ENCODE measurements at places on chromosomes 4 and X.

- DNase-seq = peak; percentile 33
These were observed 257.5 kb upstream of the FAT1 start for GRCh38 chr4:186981161-186981560.

DNA sequence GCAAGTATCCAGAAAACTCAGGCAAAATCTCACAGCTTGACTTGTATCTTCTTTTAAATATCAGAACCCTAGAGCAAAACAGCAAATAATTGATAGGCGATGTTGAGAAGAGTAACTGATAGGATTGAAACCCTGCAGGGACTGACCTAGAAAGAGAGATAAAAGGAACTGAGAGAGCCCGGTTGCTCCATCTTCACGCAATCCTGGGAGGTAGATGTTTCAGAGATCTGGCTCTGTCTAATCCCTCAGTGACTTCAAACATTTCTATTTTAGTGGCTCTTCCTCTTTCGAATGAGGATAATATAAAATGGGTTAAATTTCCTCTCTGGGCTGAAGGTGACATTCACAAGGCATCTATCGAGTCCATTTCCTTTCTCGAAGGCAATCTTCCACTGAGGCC, 39.3 kb upstream of the RPL34 start:
- DNase-seq = no peak

GRCh38 chr4:107631560-107631959, 88.5 kb downstream of the PAPSS1 start:
- DNase-seq = peak; percentile 46

- peak; percentile 59 for DNase-seq
These were observed 32.2 kb downstream of the CFAP299 start for GRCh38 chr4:80367737-80368136.

GRCh38 chr4:151678048-151678872, 82.5 kb downstream of the GATB start:
- no peak for DNase-seq

GRCh38 chr4:152074573-152074972, 313.8 kb upstream of the GATB start:
- no peak for DNase-seq

DNA sequence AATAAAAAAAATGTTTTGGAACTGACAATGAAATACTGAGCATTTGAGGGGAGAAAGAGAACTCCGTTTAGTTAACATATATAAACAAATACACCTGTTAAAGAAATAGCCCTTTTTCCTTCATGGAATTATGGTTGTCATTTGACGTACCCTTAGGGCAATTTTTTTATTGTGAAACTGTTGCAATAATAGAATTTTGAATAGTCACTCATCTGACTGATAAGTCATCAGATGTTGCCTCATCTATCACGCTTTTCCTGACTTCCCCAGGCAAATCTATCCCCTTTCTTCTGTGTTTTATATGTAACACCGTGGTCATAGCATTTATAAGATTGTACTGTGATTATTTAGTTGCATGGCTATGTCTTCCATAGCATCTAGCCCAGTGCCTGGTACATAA, 69.0 kb upstream of the HDAC8 start:
- DNase-seq = no peak

- no peak for DNase-seq
These were observed 23.2 kb downstream of the NDNF start for GRCh38 chr4:121049072-121049599.

DNA sequence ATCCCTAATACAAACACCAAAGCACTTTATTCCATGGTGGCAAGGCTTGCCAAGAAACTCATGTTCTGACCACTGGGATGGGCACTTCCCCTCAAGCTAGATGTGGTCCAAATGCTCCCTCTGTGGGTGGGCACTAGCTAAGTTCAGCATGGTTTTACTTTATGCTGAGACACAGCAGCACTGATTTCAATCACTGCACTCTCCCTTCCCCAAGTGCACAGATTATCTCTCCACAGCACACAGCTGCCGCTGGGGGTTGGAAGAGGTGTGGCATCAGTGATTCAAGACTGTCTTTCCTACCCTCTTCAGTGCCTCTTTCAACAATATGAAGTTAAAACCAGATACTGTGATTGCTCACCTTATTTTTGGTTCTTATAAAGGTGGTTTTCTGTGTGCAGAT, 16.5 kb upstream of the GUCY2F start:
- DNase-seq = no peak

DNA sequence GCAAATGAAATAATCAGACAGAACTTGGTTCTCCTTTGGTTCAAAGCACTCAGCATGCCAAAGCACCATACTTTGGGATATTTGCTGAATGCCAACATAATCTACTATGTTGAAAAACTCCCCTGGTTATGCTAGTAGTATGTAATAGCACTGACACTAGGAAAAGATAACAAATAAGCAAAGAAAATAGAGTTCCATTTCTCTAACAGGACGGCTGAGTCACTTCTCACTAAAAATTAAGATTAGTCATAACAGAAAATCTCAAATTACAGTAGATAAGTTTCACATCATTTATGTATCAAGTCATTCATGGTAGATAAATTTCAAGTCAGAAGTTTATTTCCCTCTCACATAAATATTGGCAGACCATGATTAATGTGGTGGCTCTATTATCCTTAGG, 17.9 kb downstream of the PDHA2 start:
- DNase-seq = no peak

- DNase-seq = peak; percentile 78
These were observed 37.3 kb upstream of the TRIM2 start for GRCh38 chr4:153166716-153167501.

DNA sequence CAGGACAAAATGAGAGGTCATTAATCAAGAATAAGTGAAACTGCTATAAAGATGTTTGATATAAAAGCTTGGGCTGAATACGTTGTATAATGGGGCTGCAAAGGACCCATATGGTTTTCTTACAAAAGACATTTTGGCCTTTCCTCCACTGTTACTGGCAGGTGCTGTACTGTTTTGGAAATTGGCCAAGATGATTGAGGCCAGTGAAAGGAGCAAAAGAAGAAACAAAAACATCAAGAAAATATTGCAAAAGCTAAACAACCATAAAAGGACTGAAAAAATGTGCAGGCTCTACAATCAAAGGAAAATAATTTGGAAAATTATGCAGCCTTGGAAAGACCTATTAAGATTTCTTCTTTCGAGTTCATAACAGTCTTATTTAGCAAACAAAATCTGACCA, 222.2 kb upstream of the PPP1R2C start:
- DNase-seq = no peak

DNA sequence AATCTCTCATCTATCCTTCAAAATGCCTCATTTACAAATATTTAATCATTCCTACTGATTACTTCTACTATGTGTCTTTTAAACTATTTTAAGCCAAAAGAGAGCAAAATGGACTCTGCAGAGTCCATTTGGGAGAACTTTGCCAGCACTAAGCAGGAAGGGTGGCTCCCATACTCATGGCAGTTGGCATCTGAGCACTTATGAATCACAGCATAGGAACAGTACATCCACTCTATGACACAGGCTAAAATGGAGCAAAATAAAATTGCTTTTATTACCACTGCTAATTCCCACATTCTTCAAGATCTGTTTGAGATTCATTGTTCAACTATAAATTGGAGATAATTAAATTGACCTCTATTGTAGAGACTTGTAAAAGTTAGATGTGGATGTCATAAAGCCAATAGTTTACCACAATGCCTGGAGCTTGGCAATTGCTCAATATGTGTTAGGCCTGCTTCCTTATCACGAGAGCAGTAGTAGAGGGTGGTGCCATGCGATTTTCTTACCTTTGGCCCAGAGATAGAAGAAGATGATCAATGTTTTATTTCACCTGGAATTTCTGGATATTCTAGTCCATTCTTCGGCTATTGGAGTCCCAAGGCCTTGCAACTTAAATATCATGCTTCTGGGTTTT, 19.1 kb downstream of the HPGD start:
- DNase-seq = no peak

DNA sequence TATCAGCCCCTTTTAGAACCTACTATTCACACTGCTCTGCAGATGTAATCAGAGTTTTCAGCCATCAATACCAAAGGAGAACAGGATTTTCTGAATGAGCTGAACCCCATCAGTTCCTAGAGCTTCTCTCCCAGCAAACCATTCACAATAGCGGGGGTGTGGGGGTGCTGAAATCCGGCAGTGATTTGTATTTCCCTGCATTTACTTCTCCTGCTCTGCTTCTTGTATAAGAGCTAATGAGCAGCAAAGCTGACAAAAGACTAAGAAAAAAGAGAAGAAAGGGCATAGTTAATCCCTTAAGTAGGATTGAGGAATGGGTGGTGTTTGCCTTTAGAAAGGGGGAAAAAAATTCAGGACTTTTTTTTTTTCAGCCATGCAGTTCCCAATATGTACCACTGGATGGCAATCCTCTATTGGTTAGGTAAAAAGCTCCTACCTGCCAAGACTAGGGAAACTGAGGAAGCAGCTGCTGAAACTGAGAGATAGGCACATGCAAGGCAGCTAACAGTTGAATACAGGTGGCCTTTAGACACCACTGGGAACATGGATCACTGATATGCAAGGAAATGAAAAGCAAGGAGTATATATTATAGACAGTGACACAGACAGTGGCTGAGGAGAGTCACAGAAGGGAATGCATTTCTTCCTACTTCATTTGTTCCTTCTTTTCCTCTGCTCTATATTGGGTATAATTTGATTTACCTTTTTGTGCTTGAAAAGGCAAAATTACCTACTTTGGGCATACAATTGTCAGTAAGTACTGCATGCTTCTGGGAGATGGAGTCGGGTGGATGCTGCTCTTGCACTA, 217.9 kb downstream of the HS6ST2 start:
- DNase-seq = no peak

DNA sequence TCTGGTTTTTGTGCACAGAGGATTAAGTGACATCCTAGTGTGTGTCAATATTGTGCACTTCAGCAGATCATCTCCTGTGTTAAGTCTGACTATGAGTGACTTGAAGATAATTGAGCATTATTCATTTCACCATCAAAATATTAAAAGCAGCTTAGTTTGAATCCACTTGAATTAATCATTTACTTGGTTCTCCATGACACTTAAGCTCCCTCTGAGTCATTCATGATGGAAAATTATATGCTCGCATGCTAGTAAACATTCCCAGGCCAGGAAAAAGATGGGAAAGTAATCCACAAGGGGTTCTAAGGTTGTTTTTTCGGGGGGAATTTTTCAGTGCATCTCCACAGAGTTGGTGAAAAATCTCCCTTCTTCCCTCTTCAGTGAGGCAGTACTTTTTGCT, 97.2 kb upstream of the EOLA2 start:
- DNase-seq = peak; percentile 38

- no peak for DNase-seq
These were observed 109.4 kb downstream of the FHIP1A start for GRCh38 chr4:151518359-151518758.

DNA sequence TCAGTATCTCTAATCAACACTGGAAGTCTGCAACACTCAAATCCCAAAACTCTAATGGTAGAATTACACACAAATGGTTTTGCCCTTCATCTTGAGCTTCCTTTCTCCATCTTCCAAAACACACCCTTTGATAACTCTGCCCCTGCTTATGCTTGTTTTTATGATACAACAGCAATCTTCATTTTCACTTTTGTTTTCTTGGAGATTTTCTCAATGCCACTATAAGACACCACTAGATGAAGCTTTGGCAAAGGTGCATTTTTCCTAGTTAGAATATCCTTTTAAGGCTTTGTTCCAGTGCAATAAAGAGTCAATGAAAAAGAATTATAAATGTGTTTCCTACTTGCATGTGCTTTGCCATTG, 472.4 kb upstream of the NWD2 start:
- DNase-seq = no peak

DNA sequence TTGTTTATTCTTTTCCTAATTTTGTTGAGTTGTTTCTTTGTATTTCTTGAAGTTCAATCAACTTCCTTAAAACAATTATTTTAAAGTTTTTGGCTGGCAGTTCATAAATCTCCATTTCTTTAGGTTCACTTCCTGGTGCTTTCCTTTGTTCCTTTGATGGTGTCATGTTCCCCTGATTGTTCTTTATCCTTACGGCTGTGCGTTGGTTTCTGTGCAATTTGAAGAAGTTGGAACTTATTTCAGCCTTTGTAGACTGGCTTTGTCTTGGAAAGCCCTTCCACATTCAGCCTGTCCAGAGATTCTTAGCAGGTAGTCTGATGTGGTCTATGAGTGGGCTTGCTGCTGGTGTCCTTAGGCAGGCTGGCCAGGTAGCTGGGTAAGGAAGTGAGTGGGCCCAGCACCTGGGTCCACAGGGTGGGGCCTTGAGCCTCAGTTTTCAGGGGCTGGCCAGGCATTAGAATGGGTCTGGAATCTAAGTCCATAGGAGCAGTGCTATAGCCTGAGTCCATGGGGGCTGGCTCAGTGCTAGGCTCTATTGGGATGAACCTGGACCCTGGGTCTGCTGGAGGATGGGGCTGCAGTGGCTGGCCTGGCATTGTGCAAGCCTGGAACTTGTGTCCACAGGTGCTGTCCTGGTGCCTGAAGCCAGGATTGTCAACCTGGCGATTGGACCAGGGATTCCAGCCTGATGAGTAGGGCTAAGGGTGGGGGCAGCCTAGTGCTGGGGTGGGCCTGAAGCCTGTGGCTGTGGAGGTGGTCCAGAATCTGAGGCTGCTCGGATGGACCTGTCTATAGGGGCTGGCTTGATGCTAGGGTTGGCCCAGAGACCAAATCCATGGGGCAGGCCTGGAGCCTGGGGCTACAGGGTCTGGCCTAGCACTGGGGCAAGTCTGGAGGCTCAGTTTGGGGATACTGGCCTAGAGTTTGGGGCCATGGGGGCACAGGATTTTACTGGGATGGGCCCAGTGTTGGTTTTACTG, 152.4 kb downstream of the STAG2 start:
- DNase-seq = no peak

GRCh38 chr4:172573899-172574298, 594.7 kb upstream of the GALNT7 start:
- no peak for DNase-seq

GRCh38 chr4:175720067-175720466, 92.0 kb downstream of the GPM6A start:
- DNase-seq = no peak

- DNase-seq = no peak
These were observed 1160.0 kb downstream of the ADGRL3 start for GRCh38 chr4:62360156-62360545.

DNA sequence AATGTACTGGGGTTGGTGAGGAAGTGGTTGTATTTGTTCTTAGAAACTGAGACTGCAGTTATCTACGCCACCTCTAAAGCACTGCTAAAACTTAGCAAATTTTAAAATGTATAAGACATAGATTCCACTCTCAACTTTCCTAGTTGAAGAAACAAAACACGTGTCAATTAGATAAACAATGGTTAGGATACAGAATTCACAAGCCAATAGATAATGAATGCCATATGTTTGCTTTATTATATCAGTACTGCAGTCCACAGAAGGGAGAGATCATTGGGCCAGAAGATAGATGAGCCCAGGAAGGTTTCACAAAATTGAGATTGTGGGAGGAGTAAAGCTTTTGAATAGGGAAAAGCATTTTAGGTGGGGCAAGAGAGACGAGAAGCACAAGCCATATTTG, 14.3 kb downstream of the TMEM33 start:
- peak; percentile 13 for DNase-seq

DNA sequence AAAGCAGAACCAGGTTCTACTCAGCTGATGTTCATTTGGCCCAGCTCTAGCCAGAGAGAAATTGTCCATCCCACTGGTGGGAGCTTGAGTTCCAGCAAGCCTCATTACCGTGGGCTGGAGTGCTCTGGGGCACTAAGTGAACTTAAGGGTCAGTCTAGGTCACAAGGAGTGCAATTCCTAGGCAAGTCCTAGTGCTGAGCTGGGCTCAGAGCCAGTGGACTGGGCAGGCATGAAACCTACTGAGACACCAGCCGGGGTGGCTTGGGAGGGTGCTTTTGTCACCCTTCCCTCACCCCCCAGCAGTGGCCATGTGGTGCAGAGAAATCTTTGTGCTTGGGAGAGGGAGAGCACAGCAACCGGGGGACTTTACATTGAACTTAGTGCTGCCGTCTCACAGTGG, 39.4 kb downstream of the GSX2 start:
- DNase-seq = no peak

- no peak for DNase-seq
These were observed 1.1 kb downstream of the PLXNA3 start for GRCh38 chrX:154458954-154459778.
